ENCODE measurements at places on chromosomes 4 and X.

DNA sequence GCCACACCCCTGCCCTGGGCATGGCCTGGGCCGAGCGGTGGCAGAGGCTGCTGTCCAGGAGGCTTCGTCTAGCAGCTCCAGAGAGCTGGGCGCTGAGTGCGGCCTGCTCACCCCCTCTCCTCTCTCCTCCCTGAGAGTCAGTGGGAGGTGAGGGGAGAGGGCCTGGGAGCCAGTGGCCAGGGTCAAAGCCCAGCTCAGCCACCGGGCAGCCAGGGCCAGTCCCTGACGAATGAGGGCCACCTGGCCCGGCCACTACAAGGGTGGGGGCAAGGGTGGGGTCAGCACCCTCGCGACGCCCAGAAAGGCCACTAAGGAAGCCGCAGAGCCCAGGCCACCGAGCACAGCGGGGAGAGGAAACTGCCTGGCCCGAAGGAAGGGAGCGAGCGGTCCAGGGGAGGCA is 131.7 kb downstream of the FAM53A start:
- no peak for DNase-seq

GRCh38 chr4:170581322-170581721 is 491.6 kb upstream of the AADAT start:
- DNase-seq = no peak

DNA sequence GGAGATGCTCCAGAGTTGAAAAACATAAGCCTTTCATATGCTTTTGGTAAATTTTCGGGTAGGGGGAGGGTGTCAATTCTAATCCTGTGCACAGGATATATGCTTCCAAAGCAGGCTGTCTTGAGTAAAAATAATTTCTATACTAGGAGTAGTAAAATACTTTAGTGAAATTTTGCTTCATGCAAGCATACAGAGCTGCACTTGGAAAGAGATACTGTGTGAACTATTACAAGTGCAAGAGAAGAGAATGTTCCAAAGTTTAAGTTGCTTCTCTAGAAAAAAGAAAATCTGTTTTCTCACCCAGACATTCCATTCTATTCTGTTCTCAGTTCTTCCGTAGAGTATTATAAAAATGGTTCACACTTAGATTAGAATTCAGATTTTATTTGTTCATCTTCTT is 324.6 kb upstream of the AADAT start:
- DNase-seq = no peak

GRCh38 chrX:24282381-24283126 is 31.3 kb downstream of the SUPT20HL2 start:
- no peak for DNase-seq

DNA sequence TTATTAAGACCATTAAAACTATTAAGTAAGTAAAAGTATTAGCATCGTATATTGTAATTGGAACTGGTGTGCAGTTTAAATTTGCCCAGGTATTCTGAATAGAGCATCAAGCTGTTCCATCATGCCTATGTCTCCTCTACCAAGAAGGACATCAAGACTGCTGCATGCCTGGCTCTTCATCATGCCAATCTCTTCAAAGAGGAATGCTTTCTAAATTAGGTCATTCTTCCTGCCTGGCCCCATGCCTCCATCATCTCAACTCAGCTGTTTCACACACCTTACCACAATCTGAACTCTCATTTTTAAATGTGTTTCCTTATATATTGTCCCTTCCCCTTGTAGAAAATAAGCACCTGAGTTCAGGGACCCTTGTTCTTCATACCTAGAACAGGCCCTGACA is 270.5 kb upstream of the PPARGC1A start:
- no peak for DNase-seq

DNA sequence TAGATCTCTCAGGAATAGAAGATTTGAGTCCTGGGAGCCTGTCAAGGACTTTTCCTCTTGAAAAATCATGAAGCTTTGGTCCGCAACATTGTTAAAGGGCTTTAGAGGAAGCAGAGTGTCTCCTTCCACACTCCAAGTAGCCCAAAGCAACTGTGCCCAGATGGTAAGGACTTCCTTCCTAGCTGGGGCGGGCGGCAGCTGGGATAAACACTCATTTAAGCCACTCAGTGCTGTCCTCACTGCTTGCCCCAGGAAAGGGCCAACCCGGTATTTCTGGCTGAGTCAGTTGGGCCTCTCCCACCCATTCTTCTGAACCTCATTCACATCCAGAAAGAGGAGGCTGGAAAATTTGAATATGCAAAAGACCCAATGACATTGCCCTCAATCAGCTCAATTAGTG is 144.3 kb downstream of the CHIC2 start:
- peak; percentile 46 for DNase-seq

GRCh38 chr4:87185146-87185870 is 35.1 kb downstream of the KLHL8 start:
- no peak for DNase-seq

GRCh38 chr4:1349359-1350168 is 2.6 kb downstream of the UVSSA start:
- DNase-seq = no peak

DNA sequence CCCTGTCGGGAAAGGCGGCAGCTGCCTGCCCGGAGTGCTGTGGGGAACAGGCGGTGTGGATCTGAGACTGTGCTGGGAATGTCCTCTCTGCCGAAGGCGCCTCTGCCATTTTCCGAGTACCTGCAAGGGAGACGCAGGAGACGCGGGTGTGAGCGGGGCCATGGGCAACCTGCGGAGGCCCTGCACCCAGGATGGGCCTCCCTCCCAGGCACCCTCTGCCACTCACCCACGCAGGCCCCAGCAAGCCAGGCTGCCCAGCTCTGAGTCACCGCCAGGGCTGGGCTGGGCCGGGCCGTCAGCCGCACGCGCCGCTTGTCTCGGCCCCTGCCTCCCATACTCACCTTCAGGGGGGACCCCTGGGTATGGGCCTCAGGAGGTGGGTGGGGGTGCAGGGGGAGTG is 3.5 kb upstream of the FGFR3 start:
- DNase-seq = no peak

GRCh38 chrX:137033774-137034507 is at the start of gene GPR101:
TSS of gene GPR101 (minus strand) at chrX:137033995. CDS start at chrX:137031674, 2,321 bp downstream.
- DNase-seq = no peak

DNA sequence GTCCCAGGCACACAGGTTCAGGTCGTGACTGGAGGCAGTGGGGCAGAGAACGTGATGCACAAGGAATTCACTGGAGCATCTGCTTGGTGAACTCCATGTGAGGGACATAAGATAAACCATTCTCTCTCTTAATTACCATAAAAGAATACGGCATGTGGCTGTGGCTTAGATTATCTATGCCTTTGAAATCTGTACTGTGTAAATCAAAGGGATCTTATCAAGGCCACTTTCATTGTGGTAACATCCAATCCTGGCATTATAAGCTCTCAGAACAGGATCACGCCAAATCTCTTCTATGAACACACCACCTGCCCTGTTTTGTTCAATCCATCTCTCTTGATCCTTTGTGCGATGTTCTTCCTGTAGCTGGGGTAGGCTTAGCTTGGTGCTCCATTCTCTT is 192.3 kb downstream of the SPATA18 start:
- DNase-seq = no peak

DNA sequence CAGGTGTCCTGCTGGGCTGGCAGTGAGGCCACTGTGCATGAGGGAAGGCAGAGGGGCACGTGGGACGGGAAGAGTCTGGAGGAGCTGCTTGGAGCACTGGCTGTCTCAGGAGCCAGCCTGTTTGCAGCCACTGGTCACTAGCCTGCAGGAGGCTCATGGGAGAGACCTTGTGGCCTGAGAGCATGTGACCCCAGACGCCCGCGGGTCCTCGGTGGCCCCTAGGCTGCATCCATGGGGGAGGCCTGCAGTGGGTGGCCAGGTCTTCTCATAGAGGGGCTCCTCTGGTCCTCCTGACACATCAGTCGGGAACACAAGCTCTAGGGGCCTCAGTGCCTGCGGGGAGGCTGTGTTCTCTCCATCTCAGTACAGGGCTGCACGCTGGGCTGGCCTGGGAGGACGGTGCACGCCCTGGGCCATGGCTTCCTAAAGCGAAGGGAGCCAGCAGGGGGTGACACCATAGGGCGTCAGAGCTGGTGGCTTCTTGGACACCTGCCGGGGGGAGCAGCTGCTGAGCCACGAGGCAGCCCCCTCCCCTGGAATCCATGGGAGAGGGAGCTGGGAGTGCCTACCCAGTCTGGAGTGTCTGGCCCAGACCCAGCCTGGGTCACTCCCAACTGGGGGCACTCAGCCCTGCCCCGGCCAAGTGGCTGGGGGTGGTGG is 12.3 kb downstream of the NAT8L start:
- no peak for DNase-seq

DNA sequence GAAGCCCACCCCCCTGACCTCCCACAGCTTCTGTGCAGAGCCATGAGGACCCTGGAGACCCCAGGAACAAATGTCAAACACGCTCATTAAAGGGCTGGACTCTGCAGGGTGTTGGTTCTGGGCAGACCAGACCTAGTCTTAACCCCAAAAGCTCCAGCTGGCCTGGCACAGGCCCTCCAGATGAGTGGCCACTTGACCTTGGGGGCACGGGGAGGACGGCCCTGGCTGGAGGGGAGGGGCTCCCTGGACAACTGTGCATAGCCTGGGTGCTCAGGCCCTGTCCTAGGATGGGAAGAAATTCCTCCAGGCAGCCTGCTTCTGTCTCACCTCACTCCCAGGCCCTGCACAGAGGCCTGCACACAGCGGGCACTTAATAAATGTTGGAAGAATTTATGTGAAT is 9.4 kb downstream of the ADRA2C start:
- DNase-seq = no peak

GRCh38 chr4:17898553-17899055 is 87.8 kb downstream of the NCAPG start:
- no peak for DNase-seq

DNA sequence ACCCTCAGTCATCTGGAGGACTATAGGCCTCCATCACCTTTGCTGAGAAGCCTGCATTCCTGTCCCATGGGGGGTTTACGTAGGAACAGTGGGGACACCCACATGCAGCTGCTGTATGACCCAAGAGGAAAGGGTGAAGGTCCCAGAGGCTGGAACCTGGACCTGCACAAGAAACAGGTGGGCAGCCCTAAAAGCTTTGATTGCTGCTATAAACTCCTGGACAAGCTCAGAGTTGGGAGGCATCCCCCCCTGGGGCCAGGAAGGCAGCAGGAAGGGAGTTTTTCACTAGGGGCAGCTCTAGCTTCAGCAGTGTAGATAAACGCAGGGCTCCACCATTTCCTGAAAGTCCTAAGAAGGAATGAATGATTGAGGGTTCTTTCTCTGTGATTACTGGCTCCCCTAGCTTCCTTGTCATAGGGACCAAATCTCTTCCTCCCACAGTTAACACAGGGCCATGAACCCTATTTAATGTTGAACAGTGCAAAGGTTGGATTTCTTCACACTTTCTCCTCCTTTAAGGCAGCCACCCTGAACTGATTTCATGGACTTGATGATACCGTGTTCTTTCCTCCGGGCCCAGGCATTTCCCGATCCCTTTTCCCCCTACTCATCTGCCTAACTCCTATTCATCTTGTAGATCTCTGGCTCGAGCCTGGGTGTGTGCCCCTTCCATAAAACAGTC is 84.2 kb downstream of the CHRNA9 start:
- no peak for DNase-seq

DNA sequence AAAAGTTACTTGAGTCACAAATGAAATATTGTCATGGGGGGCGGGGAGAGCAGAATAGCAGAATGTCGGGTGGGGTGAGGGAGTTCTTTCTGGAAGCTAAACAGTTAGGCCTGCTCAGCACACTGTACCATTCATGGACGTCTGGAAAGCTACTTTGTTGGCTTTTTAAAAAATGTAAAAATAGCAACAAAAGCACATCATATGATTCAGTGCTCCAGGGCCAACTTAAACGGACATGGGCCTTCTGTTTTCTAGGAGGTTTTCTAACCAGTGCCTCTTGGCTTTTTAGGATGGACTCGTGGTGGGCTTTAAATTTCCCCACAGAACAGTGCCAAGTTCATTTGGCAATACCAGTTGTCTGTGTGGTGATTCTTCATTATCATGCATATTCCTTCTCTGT is 57.4 kb upstream of the CLCN4 start:
- no peak for DNase-seq

DNA sequence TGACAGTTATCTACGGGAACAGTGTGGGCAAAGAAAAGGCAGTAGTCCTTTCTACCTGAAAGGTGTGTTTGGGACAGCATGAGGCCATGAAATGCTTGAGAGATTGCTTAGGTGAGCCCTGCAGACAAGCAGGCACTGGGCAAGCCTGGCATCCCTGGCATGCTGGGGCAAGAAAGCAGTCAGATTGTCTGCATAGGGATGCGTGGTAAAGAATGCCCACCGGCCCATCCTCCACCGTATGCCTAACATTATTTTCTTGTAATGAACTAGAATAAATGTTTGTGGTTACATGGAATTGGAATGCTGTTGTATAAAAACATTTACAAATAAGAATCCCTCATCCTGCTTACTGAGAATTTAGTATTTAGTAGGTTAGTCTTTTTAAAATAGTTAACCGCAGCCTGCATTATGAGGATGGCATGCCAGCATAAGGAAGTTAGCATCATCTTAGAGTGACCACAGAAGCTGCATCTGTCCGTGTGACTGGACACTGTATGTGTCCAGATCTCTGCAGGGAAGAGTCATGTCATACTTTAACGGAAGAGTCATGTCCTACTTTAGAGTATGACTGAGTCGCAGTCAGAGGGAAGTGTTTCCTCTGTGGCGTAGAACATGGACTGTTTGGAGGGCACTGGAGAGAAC is 18.9 kb downstream of the ZBTB49 start:
- DNase-seq = peak; percentile 67

DNA sequence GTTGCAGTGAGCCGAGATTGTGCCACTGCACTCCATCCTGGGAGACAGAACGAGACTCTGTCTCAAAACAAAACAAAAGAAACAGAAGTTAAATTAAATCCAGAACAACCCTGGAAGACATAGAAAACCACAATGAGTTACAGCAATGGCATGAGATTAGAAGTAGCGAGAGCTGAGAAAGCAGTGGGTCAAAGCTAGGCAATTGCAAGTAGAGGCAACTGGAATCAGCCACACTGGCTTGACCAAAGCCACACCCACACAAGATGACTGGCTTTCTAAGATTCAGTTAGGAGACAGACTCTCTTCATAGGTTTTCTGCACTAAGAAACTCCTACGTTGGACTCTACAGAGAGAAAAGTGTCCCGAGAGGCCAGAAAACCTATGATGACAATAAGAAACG is 443.0 kb downstream of the GPM6A start:
- DNase-seq = peak; percentile 71

DNA sequence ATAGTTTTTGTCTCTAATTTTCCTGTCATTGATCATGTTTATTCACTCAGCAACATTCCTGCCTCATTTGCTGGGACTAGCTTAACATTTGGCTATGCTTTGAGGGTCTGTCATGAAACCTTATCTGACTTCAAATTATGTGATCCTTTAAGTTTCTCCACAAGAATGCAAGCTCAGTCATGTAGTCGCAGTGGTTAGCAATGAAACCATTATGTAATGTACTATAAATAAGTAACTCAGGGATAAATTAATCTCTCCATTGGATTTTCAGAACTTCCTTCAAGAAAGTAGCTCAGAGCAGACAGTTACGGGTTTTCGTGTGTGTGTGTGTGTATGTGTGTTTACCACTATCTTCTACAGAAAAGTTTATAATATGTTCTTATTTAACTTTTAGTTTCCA is 993.6 kb downstream of the ADGRL3 start:
- peak; percentile 23 for DNase-seq
